ENCODE measurements at places on chromosomes 6 and 20.

DNA sequence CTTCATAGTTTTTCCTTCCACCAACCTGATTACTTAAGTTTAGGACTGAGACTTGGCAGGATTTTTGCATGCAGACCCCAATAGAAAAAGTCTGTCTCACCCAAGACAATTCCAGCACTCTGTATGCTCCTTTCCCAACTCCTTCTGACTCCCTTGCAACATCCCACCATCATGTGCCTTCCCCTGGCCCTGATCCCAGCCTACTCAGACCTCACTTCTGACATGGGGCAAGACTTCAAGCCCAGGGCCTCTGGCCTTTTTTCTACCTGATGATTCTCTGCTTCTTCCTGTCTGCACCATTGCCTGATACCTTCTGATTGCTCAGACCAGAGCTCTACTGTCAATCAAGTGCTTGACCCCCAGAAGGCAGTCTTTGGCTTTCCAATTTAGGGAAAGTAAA lies 96.6 kb downstream of the HAO1 start:
- no peak for DNase-seq

- DNase-seq = no peak
Measured at GRCh38 chr6:112938650-112939049, 591.5 kb downstream of the RFPL4B start.

GRCh38 chr6:157911786-157912185 lies 69.9 kb upstream of the SYNJ2 start:
- DNase-seq = no peak

DNA sequence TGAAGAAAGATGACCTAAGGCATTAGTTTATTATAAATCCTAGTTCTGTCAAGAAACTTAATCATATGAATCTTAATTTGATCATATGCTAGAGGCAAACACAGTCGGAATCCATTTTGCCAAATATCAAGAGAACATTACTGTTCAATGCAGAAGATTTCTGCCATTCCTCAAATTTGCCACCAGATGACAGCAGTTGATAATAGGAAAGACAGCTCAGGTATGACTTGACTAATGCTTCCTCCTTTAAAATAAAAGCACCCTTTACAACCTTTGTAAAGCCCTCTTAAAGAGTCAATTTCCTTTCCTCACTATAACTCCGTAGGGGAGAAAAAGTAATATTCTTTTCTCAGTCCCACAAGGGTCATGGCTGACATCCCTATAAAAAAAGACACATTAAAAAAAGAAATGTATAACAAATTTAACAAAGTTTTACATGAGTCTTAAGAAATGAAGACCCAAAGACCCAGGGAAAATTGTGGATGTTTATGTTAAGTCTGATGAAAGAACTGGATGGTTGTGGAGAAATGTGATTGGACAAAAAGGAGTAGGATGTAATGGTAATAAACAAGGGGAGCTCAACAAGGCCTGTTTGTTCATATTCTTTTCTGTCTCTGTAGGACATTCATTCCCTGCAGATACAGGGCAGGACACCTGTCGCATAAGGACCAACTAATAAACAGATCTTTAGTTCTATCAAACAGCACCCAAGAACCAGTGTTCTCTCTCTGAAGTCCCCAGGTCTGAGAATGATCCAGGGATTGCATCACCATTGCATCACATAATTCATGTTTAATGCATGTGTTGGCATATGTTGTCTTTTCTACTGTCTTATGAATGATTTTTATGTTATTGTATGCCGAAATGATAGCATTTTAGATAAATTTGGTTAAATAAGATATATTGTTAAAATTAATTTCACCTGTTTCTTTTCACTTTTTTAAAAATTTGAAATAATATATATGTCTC lies 23.0 kb upstream of the IL17A start:
- DNase-seq = no peak

DNA sequence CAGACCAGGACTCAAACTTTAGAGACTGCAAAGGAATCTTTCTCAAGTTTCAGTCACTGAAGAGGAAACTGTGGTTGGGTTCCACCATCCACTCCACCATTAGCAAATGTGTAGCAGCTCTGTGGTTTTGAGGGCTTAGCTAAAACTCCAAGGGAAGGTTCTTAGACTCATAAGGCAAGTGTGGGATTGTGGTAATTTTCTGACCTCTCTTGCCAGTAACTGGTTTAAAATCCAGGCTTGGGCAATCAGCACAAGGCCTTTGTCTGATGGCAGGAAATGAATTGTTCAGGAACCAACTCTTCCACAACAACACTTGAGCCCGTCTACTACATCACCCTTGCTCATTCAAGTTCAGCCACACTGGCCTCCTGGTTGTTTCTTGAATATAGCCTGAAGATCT lies 68.6 kb upstream of the FBXL4 start:
- DNase-seq = no peak

- no peak for DNase-seq
Measured at GRCh38 chr6:74646461-74646860, 559.4 kb downstream of the COL12A1 start.

- DNase-seq = peak; percentile 78
Measured at GRCh38 chr20:37357481-37358365, 11.8 kb downstream of the SRC start.

- DNase-seq = peak; percentile 93
Measured at GRCh38 chr20:36585410-36586125, 12.2 kb downstream of the TGIF2 start.

DNA sequence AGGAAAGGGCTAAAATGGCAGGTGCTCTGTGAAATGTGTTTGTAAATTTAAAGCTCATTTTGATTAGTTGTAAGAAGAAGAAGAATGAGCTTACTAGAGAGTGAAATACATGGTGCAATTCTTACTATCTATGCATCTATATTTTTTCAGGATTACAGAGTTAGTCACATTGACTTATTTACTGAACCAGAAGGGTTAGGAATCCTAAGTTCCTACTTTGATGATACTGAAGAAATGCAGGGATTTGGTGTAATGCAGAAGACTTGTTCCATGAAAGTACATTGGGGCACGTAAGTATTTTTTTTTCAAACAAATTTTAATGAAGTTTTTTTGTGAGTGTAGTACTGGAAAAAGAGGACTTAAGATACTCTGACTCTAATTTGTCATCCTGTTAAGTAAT lies 99.3 kb downstream of the RTN4IP1 start:
- DNase-seq = no peak

GRCh38 chr6:85137865-85138264 lies 312.0 kb upstream of the NT5E start:
- no peak for DNase-seq

DNA sequence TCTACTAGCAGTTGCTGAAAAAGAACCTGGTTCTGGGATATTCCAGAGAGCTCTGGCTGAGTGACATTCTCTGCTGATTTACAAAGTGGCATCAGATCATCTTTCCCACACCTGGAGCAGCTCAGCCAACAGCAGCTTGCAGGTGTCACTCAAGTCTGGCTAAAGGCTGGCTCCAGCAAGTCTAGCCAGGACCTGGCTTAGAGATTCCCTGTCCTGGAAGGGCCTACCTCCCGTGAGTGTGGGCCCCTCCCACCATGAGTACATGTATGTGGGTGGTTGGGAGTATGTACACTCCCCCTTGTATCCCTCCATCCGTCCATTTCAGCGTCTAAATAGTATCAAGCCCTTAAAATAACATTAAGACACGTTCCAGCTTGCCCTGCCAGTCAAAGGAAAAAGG lies 539.3 kb upstream of the ID4 start:
- peak; percentile 60 for DNase-seq

DNA sequence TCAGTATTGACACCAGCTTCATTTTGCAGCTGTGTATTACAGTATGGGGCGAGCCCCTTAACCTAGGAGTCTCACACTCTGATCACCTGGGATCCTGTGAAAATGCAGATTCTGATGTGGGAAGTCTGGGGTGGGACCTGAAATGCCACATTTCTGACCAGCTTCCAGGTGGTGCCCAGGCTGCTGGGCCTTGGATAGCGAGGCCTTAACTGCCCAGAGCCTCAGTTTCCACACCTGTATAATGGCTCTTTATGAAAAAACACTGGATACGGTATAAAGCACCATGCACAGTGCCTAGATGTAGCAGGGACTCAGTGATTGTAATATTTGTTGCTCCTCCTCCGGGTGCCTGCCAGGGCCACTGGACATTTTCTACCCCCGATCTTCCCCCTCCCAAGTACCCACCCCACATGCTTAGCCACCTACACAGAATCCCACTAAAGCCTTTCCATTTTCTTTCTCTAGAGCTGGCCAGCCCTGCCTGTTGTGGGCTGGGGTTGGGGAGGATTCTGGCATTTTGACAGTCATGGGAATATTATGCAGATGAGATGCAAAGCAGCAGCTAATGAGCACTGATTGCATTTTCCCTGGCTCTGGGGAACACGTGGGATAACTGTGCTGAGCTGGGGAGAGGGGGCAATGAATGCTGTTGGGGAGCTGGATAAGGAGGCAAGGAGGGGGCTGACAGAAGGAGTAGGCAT lies 44.8 kb downstream of the SPDEF start:
- peak; percentile 8 for DNase-seq

All from RWPE2 (cell line).